Mesothelial cell of epicardium (in vitro differentiated cells): ENCODE measurements at places on chromosomes 16 and 17. TPM values are rescaled to one million over a fixed set of nuclear protein-coding genes. Genes with fewer than 3 reads are reported as not detected.

The RNF112 gene
- total RNA-seq, result 2.7 to 4.8 TPM (median 4.2 TPM) in 3 replicates

The CRYBA1 gene
- total RNA-seq, result not detected in 3 replicates

The HSD17B2 gene
- 2.7 to 3.1 TPM (median 2.7 TPM) in 3 replicates for total RNA-seq

The KCNJ16 gene
- 0.18 to 0.33 TPM (median 0.29 TPM) in 3 replicates for total RNA-seq

The CD7 gene
- 0.83 to 1.4 TPM (median 1.2 TPM) in 3 replicates for total RNA-seq

The HOXB8 gene
- total RNA-seq, result 75.7 to 82.4 TPM (median 78.8 TPM) in 3 replicates
